Stimulated activated naive CD8-positive, alpha-beta T cell treated with anti-CD3 and anti-CD28 coated beads, Interleukin-15, amount 100 ng/mL, for 72 hours (primary cell): ENCODE measurements at places on chromosomes 3 and 15.
A peak's percentile ranks its signal among the peaks of the same experiment; 100 is the strongest.

- no peak for DNase-seq
Observed at GRCh38 chr15:55037071-55037470, 159.7 kb downstream of the RSL24D1 start.

GRCh38 chr15:55289011-55289745 is 435 bp downstream of the RAB27A start:
- peak; percentile 36 for DNase-seq

GRCh38 chr3:42711491-42712343 is 9.1 kb upstream of the HHATL start:
- DNase-seq = no peak

- no peak for DNase-seq
Observed at GRCh38 chr15:65275728-65276126, 11.0 kb downstream of the PARP16 start.

GRCh38 chr3:129836381-129837064 is 57.0 kb downstream of the TMCC1 start:
- DNase-seq = no peak

DNA sequence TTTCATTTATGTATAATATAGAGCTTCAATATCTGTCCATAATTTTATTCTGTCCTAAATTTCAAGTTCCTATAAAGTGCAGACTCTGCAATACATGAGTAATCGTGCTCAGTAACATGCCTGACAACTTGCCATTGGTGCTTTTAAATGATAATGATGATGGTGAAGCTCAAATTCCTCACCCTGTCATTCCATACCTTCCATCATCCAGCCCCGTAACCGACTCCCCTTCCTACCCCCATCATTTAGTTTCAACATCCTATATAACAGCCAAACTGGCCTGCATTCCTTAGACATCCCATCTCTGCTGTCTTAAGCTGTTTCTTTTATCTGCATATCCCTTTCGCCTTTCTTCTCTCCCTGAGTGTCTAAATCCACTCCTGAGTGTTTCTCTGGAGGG is 67.2 kb upstream of the DLG1 start:
- DNase-seq = no peak

DNA sequence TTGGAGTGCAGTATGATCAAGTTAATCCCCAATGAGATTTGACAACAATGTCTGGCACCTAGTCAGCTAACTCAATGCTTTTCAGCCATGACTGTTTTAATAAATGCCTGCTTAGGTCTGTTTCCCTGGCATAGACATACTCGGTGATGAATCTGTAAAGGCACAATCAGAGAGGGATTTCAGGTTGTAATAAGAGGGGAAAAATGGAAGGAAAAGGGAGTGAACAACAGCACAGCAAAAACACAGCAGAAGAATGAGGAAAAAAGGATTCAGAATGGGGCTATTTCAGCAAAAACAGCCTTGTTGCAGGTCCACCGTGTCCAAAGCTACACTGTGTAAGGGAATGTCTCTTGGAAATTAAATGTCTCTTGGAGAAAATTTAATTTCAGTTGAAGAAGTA is 19.3 kb upstream of the CHD2 start:
- DNase-seq = no peak

GRCh38 chr3:162770551-162770950 is 1273.9 kb downstream of the OTOL1 start:
- DNase-seq = no peak

DNA sequence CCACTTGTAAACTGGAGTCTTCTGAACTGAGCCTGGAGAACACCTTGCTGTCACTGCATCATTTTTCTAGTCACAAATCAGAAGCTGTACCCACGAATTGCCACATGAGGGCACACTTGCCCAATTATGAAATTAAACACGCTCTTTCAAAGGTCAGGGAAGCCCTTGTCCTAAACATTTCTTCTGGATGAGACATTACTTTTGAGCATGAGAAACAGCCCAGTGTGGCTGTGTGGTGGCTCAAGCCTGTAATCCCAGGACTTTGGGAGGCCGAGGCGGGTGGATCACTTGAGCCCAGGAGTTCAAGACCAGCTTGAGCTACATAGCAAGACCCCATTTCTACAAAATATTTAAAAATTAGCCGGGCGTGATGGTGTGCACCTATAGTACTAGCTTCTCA is 27.5 kb upstream of the CFAP161 start:
- DNase-seq = peak; percentile 43

- no peak for DNase-seq
Observed at GRCh38 chr3:67599821-67600220, 54.6 kb downstream of the SUCLG2 start.
